ENCODE measurements at places on chromosomes 13 and 19.

DNA sequence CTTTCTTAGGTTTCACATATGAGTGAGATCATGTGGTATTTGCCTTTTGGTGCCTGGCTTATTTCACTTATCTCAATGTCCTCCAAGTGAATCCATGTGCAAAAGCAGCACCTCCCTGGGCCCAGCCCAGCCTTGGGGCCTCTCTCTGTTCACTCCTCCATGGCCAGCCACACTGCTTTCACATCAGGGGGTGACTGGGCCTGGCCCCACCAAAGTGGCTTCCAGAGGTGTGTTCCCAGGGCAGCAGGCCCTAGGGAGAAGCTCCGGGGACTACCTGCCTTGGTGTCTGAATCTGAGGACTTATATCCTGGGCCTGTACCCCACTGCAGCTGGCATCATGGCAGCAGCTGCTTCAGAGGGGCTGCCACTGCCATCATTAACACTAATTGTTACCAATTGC lies 829.9 kb upstream of the SLITRK5 start:
- no peak for DNase-seq

- no peak for DNase-seq
Measured at GRCh38 chr13:64633948-64634347, 2596.2 kb downstream of the PCDH9 start.

- DNase-seq, result no peak
Measured at GRCh38 chr13:99085139-99085807, 107.4 kb upstream of the DOCK9 start.

DNA sequence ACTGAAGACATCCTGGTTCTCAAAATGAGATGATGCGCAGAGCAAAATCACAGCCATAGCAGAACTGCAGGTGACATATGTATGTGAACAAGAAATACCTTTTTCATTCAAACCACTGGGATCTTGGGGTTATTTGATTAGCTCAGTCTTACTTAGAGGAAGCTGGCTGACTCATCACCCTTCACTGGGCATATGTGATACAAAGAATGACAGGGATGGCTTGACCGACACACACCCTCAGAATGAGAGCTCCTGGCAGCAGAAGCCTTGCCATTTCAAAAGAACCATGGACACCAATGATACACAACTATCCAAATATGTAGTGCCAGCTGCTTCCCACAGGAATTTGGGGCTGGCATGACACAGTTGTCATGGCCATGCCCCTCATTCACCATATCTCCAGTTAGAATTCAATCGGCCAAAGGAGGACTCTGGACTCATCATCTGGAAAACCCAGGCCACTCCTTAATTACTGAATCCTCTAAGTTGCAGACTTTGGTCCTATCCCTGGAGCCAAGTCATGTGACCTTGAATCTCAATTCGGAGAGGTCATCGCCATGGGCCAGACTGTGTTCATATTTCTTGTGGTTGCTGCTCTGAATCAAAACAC lies 115.8 kb downstream of the KATNAL1 start:
- DNase-seq, result no peak

DNA sequence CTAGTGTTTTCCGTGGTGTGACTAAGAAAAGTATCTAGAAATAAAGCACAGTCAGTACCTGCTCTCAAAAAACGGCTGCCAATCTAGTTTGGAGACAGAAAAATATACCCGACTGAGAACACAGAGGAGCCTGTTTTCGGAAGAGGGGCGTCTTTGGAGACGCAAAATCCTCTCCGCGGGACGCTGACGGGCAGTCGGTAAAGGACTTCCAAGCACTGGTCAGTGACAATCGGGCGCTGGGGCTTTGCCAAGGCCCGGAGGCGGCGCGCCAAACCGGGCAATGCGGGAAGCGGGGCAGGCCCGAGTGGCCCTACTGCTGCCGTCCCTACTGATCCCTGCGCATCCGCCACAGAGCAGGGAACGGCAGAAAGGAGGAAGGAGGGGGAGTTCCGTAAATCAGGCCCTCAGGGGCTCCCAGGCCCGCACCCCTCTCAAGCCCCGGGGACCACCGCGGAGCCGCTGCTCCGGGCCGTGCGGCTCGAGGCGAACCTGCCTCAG lies 588 bp upstream of the DPY19L3 start:
- DNase-seq, result no peak

- DNase-seq, result no peak
Measured at GRCh38 chr19:43518051-43518450, 8.9 kb downstream of the ETHE1 start.

DNA sequence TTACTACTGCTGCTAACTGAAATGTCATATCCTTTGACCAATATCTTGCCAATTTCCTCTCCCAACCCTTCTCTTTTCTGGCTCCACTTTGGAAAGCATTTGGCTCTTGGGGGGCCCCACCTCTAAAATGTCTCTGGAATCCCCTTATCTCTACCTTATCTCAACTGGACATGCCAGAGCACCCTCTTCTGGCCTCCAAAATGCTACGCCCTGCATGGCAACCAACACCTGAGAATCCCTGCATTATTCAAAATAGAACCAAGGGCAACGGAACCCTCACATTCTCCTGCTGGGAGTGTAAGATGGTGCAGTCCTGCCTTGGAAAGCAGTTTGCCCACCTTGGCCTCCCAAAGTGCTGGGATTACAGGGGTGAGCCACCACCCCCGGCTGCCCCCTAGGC lies 35.3 kb downstream of the CERS4 start:
- DNase-seq, result no peak
